ENCODE measurements at places on chromosomes 6 and 20.

GRCh38 chr6:3843379-3844096 lies 5.6 kb upstream of the FAM50B start:
- DNase-seq = no peak

GRCh38 chr20:46807998-46808397 lies 86.6 kb upstream of the EYA2 start:
- DNase-seq = no peak

DNA sequence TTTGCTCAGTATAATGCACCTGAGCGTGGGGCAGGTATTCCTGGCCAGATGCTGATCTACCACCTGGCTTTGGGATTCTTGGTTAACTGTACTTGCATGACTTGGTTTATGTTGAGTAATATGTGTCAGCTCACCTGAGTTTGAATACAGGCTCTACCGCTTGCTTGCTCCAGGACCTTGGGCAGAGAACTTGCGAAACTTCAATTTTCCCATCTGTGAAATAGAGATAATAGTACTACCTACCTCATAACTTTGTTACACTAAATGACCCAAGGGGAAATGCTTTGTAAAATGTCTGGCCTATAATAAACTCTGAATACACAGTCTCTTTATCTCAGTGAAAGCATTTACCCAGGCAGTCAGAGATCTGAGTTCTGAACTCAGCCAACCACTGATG lies 51.8 kb downstream of the SCAND1 start:
- no peak for DNase-seq

DNA sequence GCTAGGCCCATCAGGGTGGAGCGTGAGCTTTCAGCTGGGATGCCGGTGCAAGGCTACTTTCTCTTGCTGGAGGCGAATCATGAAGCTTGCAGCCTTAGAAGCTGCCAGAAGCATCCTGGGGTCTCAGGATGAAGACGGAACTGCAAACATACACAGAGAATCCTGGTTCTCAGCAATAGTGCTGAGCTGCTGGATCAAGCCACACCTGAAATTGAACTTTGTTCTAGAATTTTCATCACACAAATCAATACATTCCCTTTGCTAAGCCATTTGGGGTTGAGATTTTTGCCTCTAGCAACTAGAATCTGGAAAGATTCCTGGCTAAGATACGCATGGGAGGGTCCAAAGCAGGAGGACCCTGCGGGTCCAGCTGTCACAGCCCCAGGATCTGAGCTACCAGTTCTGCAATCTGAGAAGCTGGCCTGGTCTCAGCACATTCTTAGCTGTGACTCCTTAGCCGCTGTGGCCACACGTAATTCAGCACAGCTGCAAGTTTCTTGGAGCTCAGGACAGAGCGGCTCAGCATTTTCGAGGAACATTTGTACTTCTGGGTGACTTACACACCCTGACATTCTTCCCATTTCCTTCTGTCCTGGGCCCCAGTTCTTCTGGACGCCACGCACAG lies 6.6 kb upstream of the ARFGAP1 start:
- DNase-seq = no peak

DNA sequence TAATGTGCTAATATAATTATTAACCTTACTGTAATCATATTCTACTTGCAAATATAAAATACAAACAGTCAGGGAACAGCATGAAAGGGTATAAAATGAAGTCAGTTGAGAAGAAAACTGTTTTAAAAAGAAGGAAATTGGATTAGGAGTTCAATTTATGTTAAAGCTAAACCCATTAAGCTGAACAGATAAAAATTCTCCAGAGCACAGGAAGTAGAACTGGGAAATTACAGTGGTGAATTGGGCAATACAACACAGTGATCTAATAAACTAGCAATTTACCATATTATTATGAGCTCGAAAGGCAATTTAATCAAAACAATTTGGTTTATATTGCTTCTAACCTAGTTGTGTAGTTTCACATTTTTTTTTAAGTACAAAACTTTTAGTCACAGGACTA lies 407.4 kb upstream of the RGS17 start:
- no peak for DNase-seq
